ENCODE measurements at places on chromosomes 3 and 15. TPM values are rescaled to one million over a fixed set of nuclear protein-coding genes. Genes with fewer than 3 reads are reported as not detected.

GRCh38 chr3:25775936-25776335 lies 7.3 kb downstream of the NGLY1 start:
- H3K27me3 ChIP-seq, result no peaks in the 10 kb centered on the region
- no peak for DNase-seq
- no peak overlapping the region for H3K27ac ChIP-seq

DNA sequence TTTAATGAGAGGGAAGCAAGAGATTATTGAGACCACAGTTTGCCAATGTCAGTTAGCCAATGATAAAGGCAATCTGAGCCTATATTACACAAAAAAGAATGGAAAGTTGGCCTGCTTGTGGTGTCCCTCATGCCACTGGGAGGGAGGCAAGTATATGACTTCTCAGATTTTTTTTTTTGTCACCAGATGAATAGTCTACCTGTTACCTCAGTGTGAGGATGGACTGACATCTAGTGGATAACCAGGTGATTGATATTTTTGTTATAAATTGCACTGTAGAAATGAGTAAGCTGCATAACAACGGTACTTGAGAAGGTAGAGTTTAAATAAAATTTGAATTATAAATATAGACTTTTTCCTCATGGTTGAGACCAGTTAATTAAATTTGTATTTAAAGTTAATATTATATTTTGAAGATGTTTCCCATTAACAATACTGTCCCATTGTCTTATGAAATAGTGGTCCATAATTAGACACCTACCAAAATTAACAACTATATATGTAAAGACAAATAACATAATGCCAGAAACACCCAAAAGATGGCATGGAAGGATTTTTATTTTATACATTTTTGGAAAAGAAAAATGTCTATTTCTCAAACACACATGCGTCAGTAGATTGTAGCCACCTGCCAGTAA lies 237.8 kb upstream of the GADL1 start:
- H3K27me3 ChIP-seq, result no peaks in the 10 kb centered on the region
- no peaks in the 10 kb centered on the region for H3K36me3 ChIP-seq
- H3K27ac ChIP-seq, result no peak overlapping the region
- no peaks in the 10 kb centered on the region for H3K4me1 ChIP-seq
- H3K4me3 ChIP-seq, result no peak overlapping the region

DNA sequence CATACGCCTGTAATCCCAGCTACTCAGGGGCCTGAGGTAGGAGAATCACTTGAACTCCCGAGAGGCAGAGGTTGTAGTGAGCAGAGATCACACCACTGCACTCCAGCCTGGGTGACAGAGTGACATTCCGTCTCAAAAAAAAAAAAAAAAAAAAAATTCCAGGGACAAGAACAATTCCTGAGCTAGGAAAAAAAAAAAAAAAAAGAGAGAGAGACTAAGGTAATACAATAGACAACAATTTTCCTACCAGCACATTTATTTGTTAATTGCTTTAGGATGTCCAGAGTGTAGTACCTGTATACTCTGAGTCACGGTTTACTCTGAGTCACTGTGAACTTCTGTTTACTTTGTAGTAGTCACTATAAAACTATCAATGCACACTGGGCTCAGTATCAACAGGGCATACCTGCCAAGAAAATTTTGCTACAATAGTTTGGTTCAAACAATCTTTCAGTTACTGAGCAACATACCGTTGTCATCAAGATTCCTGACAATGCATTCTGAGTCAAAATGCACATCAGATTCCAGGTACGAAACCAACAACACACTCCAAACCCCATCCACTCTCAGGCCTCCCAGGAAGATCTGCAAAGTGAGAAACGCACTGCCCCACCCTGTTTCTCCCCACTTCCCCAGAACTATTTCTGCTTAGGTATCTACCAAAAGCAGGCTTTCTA lies 28.3 kb downstream of the IGF2BP2 start:
- H3K27ac ChIP-seq, result peak overlapping the region; percentile 32
- no peaks in the 10 kb centered on the region for H3K27me3 ChIP-seq
- no peaks in the 10 kb centered on the region for H3K4me1 ChIP-seq

DNA sequence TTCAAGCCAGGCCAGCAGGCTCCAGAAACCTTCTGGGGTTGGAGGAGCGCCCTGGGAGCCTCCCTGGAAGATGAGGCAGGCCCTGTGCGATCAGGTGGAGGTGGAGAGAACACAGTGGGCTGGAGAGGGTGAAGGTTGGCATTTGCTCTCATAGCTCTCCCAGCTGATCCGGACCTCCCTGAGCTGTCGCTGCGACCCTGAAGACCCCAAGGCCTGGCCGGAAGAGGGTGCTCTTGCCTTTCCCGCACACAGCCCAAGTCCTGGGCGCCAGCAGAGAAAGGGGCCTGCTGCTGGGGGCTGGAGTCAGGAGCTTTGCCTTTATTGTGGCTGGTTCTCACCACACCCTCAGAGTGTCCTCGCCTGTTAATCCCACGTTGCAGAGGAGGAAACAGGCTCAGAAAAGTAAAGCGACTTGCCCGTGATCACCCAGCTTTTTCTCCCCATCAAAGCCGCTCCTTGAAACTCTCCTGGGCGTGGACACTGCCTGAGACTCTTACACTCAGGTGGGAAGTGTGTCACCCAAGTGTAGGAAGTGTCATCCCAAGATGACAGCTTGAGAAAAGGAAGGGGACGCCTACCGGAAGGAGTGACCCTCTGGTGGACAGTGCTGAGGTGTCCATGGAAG lies 8.6 kb upstream of the RPL29 start:
- no peak for DNase-seq
- H3K36me3 ChIP-seq, result no peaks in the 10 kb centered on the region
- H3K27ac ChIP-seq, result no peak overlapping the region

Gene SNX22
- total RNA-seq, result 0.98 TPM

- H3K36me3 ChIP-seq, result no peaks in the 10 kb centered on the region
- H3K4me3 ChIP-seq, result no peak overlapping the region
- peaks cover 37% of the 10 kb centered on the region for H3K4me1 ChIP-seq
- H3K27me3 ChIP-seq, result no peaks in the 10 kb centered on the region
- no peak for DNase-seq
Measured at GRCh38 chr3:38000965-38001455, 10.4 kb downstream of the VILL start.

- H3K4me1 ChIP-seq, result no peaks in the 10 kb centered on the region
- no peak overlapping the region for H3K4me3 ChIP-seq
- no peak for DNase-seq
- no peak overlapping the region for H3K27ac ChIP-seq
Measured at GRCh38 chr3:192128060-192128459, 599.3 kb downstream of the FGF12 start.

DNA sequence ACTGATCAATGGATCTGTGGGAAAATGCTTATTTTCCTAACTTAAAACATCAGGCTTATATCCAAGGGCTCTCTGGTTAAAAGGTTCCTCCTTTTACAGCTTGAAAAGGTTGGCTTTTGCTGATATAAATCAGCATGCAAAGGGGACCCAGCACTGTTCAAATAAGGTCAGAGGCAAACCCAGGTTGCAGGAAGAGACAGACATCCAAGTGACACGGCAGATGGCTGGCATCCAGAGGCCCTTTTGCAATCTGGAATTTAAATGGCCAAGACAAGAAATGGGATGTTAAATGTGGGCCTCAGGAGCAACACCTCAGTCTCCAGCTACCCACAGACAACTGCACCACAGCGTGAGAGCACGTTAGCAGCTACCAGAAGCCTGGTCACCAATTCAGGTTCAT lies 6.3 kb downstream of the SH3BP5 start:
- peak overlapping the region; percentile 92 for H3K27ac ChIP-seq
- no peak for DNase-seq
- no peaks in the 10 kb centered on the region for H3K27me3 ChIP-seq
- no peak overlapping the region for H3K4me3 ChIP-seq

Gene SPRED1
- 28.1 TPM for total RNA-seq

DNA sequence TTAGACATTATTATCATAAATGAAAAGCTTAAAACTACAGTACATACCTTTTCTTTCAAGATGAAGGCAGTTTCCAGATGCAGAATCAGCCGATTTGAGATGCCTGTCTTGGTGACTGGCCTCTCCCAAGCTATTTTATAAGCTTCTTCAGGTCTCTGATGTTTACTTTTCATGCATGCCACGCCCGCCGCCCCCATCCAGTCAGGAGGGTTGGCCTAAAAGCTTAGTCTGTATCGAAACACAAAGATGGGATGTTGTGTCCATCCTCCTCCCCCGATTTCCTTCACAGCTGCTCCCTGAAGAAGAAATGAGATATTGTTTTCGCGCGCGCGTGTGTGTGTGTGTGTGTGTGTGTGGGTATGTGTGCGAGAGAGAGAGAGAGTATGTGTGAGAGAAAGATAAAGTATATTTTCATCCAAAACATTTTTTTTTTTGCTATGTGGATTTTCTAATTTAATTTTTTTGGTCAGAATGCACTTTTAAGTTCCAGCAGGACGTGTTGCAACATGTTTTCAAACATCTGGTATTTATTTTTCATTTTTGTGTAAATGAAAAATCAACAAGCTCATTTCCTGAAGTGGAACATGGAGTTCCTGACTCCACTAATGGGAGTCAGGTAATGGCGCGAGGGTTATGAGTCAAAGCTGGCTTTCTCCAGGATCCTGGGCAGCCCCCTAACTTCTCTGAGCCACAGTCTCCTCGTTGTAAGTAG lies at the start of gene APOD:
TSS of gene APOD (minus strand) at position 110 of the 712 bp plus-strand sequence. CDS start 4,479 bp downstream, outside the sequence.
- H3K27ac ChIP-seq, result peak within 1 kb of the TSS; percentile 81
- H3K4me3 ChIP-seq, result peak within 1 kb of the TSS; percentile 45
- no peak for DNase-seq
- no peaks in the 10 kb centered on the region for H3K27me3 ChIP-seq
- no peaks in the 10 kb centered on the region for H3K4me1 ChIP-seq
- H3K36me3 ChIP-seq, result no peaks in the 10 kb centered on the region

Gene CLEC3B
- 55.7 TPM for total RNA-seq

DNA sequence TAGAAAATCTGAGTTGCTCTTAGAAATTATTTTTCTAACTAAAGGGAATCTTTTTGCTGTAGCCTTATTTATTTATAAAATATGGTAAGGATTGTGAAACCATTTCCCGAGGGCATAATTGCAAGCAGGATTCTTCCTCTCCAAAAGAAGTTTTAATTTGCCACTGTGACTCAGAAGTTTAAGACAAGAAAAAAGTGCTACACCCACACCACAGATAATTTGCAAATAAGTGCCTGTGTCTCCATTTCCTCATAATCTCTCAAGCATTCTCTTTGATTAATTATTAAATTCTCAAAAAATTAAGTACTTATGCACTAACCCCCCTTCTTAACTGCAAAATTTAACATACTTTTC lies 43.6 kb downstream of the RASA2 start:
- H3K27ac ChIP-seq, result peak overlapping the region; percentile 20
- DNase-seq, result no peak
- no peaks in the 10 kb centered on the region for H3K36me3 ChIP-seq
- H3K27me3 ChIP-seq, result no peaks in the 10 kb centered on the region
- no peaks in the 10 kb centered on the region for H3K4me1 ChIP-seq
- no peak overlapping the region for H3K4me3 ChIP-seq

GRCh38 chr3:78604341-78604740 lies 1163.5 kb downstream of the ROBO1 start:
- H3K4me1 ChIP-seq, result no peaks in the 10 kb centered on the region
- DNase-seq, result no peak
- no peaks in the 10 kb centered on the region for H3K27me3 ChIP-seq
- H3K27ac ChIP-seq, result no peak overlapping the region
- H3K36me3 ChIP-seq, result no peaks in the 10 kb centered on the region

Gene CLDN1
- 2.9 TPM for total RNA-seq

GRCh38 chr3:190242147-190242546 lies 80.1 kb downstream of the CLDN1 start:
- no peak overlapping the region for H3K27ac ChIP-seq
- no peaks in the 10 kb centered on the region for H3K36me3 ChIP-seq
- H3K4me3 ChIP-seq, result no peak overlapping the region
- H3K27me3 ChIP-seq, result no peaks in the 10 kb centered on the region
- no peaks in the 10 kb centered on the region for H3K4me1 ChIP-seq
- DNase-seq, result no peak

DNA sequence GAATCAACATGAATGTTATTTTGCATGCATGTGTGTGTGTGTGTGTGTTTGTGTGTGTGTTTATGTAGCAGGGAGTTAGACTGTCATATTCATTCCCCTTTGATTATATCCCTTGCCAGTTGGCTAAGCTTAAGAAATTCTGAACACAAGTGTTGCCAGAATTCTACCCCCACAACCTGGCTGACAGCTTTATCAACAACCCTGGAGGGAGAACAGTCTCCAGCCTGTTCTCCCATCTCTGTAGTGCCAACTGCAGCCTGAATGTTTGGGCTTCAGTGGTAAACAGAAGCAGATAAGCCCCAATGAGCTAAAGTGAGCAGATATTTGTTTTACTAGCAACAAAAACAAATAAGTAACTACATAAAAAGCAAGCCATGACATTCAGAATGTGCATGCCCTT lies 162.6 kb upstream of the ABI3BP start:
- H3K4me3 ChIP-seq, result no peak overlapping the region
- no peaks in the 10 kb centered on the region for H3K36me3 ChIP-seq
- H3K4me1 ChIP-seq, result no peaks in the 10 kb centered on the region
- no peak for DNase-seq

Gene PLD1
- total RNA-seq, result 21.1 TPM

DNA sequence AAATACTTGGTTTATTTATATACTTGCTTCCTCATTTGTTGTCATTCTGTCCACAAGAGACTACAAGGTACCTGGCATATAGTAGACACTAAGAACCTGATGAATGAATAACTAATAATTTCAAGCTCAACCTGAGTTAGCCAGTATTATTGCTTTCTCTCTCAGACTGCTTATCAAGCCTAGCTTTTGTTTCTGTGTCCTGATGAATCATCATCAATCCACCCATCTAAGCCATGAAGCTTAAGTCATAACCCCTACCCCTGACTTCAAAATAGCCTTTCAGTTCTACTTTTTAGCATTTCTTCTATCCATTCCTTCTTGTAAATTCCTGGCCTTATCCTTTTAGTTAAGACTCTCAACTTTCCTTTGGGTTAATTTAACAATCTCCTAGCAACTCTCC lies 420.8 kb downstream of the EPHA6 start:
- no peaks in the 10 kb centered on the region for H3K36me3 ChIP-seq
- DNase-seq, result no peak
- no peak overlapping the region for H3K27ac ChIP-seq
- H3K4me1 ChIP-seq, result no peaks in the 10 kb centered on the region
- H3K27me3 ChIP-seq, result no peaks in the 10 kb centered on the region

Gene NPAP1
- total RNA-seq, result not detected

- no peaks in the 10 kb centered on the region for H3K27me3 ChIP-seq
- no peaks in the 10 kb centered on the region for H3K36me3 ChIP-seq
- H3K4me3 ChIP-seq, result no peak overlapping the region
Measured at GRCh38 chr15:77547801-77548588, 84.7 kb downstream of the LINGO1 start.

Data from breast epithelium (tissue), 4 donors.